ENCODE measurements at places on chromosomes 3 and 15.
A peak's percentile ranks its signal among the peaks of the same experiment; 100 is the strongest.

- H3K27ac ChIP-seq, result no peak overlapping the region
- H3K4me3 ChIP-seq, result no peak overlapping the region
- no peaks in the 10 kb centered on the region for H3K4me1 ChIP-seq
These were observed 15.5 kb downstream of the TATDN2 start for GRCh38 chr3:10263646-10264363.

- H3K4me1 ChIP-seq, result no peaks in the 10 kb centered on the region
- DNase-seq, result no peak
- H3K27ac ChIP-seq, result no peak overlapping the region
These were observed 462.4 kb upstream of the THBS1 start for GRCh38 chr15:39118510-39118909.

GRCh38 chr3:103767635-103768034, 1332.8 kb downstream of the ZPLD1 start:
- no peaks in the 10 kb centered on the region for H3K4me1 ChIP-seq

GRCh38 chr3:192915304-192915703, 2.4 kb downstream of the MB21D2 start:
- H3K27ac ChIP-seq, result no peak overlapping the region
- H3K27me3 ChIP-seq, result no peaks in the 10 kb centered on the region
- H3K4me3 ChIP-seq, result peak overlapping the region; percentile 79
- H3K4me1 ChIP-seq, result peaks cover 29% of the 10 kb centered on the region
- DNase-seq, result peak; percentile 59

DNA sequence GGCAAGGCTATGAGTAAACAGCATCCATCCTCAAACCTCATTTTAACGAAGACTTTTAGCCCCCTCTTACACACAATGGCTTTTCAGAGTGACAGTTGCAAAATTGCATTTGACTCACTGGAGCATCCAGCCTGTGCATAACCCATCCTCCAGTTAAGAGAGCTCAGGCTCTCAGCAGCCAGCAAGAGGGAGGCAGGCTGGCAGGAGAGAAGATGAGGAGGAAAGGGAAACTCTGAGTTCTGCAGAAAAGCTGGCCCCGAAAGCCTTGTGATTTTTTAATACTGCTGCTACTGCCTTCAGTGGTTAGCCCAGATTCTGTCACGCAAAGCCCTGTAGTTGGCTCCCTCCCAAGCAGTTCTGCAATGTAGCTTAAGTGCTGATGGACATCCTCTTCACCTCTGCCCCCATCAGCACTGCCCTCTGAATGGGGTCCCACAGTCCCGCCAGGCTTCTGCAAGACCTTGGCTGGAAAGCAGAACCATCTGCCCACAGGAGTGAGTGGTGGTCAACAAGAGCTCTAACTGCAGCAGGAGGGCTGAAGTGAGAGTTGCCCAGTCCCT, 371.3 kb downstream of the EPHB1 start:
- H3K27me3 ChIP-seq, result peaks cover 48% of the 10 kb centered on the region
- no peaks in the 10 kb centered on the region for H3K4me1 ChIP-seq
- H3K27ac ChIP-seq, result no peak overlapping the region
- no peak overlapping the region for H3K4me3 ChIP-seq
- DNase-seq, result no peak

DNA sequence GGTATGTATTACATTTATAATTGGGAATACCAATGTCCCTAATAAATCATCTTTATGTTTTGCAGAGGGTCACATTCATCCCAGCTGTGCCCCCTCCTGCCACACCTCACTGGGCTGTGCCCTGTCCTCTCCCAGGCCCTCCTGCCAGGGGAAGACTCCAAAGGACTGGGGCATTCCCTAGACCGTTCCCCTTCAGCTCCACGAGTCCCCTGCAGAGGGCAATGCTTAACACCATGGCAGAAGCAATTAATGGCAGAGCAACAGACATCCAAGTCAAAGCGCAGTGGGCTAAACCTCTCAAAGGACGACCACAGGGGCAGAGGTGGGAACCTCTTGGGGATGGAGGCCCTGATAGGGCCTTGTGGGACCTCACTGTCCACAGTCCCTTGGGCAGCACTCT, 71.3 kb upstream of the SEC13 start:
- H3K36me3 ChIP-seq, result no peaks in the 10 kb centered on the region
- H3K4me1 ChIP-seq, result no peaks in the 10 kb centered on the region
- no peak overlapping the region for H3K4me3 ChIP-seq
- H3K27me3 ChIP-seq, result peaks cover 89% of the 10 kb centered on the region
- no peak overlapping the region for H3K27ac ChIP-seq
- DNase-seq, result no peak

- no peaks in the 10 kb centered on the region for H3K36me3 ChIP-seq
- H3K27me3 ChIP-seq, result peaks cover 26% of the 10 kb centered on the region
- no peaks in the 10 kb centered on the region for H3K4me1 ChIP-seq
- H3K27ac ChIP-seq, result no peak overlapping the region
- H3K4me3 ChIP-seq, result no peak overlapping the region
These were observed 1.6 kb upstream of the ONECUT1 start for GRCh38 chr15:52791776-52792175.

- H3K4me1 ChIP-seq, result no peaks in the 10 kb centered on the region
- DNase-seq, result no peak
- no peaks in the 10 kb centered on the region for H3K36me3 ChIP-seq
- no peak overlapping the region for H3K27ac ChIP-seq
- peaks cover 6% of the 10 kb centered on the region for H3K27me3 ChIP-seq
- no peak overlapping the region for H3K4me3 ChIP-seq
These were observed 42.7 kb upstream of the CCK start for GRCh38 chr3:42308651-42309050.

GRCh38 chr3:72727172-72727571, 121.1 kb downstream of the SHQ1 start:
- no peak for DNase-seq
- no peaks in the 10 kb centered on the region for H3K27me3 ChIP-seq
- no peaks in the 10 kb centered on the region for H3K36me3 ChIP-seq
- H3K27ac ChIP-seq, result no peak overlapping the region

- H3K36me3 ChIP-seq, result no peaks in the 10 kb centered on the region
- no peak overlapping the region for H3K4me3 ChIP-seq
- no peaks in the 10 kb centered on the region for H3K4me1 ChIP-seq
These were observed 6.2 kb downstream of the STIMATE start for GRCh38 chr3:52891164-52891563.

DNA sequence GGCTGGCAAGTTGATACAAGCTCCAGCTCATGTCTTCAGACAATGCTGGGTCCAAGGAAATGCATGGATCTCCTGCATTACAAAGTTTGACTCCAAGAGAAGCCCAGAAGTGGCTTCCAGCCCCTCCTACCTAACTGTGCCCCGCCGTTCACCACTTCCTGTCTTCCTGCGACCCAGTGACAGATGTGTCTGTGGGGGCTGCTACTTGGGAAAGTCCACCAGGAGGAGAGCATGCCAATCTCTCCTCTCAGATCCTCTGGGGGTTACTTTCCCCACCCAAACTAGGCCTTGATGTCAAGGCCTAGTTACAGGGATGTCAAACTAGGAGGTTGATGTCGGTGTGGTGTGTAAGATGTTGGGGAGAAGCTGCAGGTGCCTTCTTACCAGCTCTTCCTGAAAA, 133.6 kb upstream of the RASGRP1 start:
- peaks cover 15% of the 10 kb centered on the region for H3K4me1 ChIP-seq
- DNase-seq, result no peak
- H3K27me3 ChIP-seq, result no peaks in the 10 kb centered on the region
- no peaks in the 10 kb centered on the region for H3K36me3 ChIP-seq

GRCh38 chr3:177441276-177441812, 244.1 kb upstream of the TBL1XR1 start:
- no peak overlapping the region for H3K4me3 ChIP-seq
- H3K4me1 ChIP-seq, result peaks cover 21% of the 10 kb centered on the region
- no peaks in the 10 kb centered on the region for H3K27me3 ChIP-seq
- DNase-seq, result no peak
- no peaks in the 10 kb centered on the region for H3K36me3 ChIP-seq

DNA sequence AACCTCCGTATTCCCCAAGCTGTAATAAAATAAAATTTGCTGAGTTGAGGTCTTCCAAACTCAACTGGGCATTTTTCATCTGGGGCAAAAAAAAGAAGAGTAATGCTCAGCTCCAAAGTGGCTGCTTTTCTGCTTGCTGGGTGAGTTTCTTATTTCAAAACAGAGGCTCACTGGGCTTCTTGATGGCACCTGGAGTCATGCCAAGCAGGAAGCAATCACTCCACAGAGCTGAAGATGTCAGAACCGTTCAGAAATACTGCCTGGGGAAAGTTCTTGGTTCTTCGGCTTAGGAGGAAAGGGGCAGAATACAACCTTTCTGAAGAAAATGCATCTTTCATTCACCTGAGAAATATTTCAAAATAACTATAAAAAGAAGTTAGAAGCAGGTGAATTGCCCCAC, 4.1 kb downstream of the CCR9 start:
- H3K4me1 ChIP-seq, result peaks cover 7% of the 10 kb centered on the region
- no peaks in the 10 kb centered on the region for H3K27me3 ChIP-seq
- H3K4me3 ChIP-seq, result no peak overlapping the region
- no peaks in the 10 kb centered on the region for H3K36me3 ChIP-seq

DNA sequence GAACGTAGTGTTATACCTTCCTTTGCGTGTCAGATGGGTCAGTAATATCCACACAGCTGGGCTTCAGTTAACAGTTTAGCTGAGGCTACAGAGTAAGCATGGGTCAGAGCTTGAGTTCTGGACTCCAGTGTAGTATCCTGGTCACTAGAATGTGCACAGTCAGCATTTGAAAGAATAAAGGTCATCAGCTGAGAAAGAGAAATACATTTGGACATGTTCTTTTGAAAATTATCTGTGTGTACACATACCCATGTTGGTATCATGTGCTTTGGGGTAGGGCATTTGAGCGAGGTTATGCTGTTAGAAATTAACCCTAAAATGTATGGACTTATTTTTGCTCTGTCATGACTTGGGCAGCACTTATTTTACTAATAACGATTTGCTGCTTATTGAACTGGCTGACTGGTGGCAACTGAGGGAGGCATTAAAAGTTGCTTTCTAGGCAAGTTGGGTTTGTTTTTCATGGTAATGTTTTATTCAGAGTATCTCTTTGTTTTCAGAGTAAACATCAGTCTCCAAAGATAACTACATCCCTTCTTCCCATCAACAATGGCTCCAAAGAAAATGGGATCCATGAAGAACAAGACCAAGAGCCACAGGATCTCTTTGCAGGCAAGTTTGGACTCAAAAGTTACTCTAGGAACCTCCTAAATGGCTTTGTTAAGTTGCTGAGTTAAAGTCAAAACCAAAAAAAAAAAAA, 16.4 kb downstream of the SNX1 start:
- H3K27ac ChIP-seq, result no peak overlapping the region
- H3K4me3 ChIP-seq, result no peak overlapping the region
- no peaks in the 10 kb centered on the region for H3K4me1 ChIP-seq
- no peak for DNase-seq
- no peaks in the 10 kb centered on the region for H3K27me3 ChIP-seq

GRCh38 chr3:162354356-162354755, 857.7 kb downstream of the OTOL1 start:
- no peak overlapping the region for H3K27ac ChIP-seq
- H3K36me3 ChIP-seq, result no peaks in the 10 kb centered on the region
- DNase-seq, result no peak
- no peaks in the 10 kb centered on the region for H3K27me3 ChIP-seq
- H3K4me3 ChIP-seq, result no peak overlapping the region

GRCh38 chr3:17287006-17287689, 402.4 kb downstream of the PLCL2 start:
- H3K4me3 ChIP-seq, result no peak overlapping the region
- no peaks in the 10 kb centered on the region for H3K4me1 ChIP-seq
- DNase-seq, result no peak
- H3K36me3 ChIP-seq, result no peaks in the 10 kb centered on the region
- H3K27me3 ChIP-seq, result no peaks in the 10 kb centered on the region

DNA sequence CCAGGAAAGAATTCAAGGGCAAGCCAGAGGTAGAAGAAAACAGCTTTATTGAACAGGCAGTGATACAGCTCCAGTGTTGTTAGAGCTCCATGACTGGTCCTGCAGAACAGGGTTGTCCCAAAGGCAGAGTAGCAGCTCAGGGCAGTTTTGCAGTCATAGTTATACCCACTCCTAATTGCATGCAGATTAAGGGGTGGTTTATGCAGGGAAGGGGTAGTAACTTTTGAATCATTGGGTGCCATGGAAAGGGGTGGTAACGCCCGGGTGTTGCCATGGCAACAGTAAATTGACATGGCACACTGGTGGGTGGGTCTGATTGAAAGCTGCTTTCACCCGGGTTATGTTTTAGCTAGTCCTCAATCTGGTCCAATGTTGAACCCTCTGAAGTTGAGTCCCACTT, 9.7 kb upstream of the RAB6B start:
- H3K36me3 ChIP-seq, result no peaks in the 10 kb centered on the region
- H3K27me3 ChIP-seq, result no peaks in the 10 kb centered on the region
- H3K27ac ChIP-seq, result no peak overlapping the region
- no peak overlapping the region for H3K4me3 ChIP-seq
- no peaks in the 10 kb centered on the region for H3K4me1 ChIP-seq

DNA sequence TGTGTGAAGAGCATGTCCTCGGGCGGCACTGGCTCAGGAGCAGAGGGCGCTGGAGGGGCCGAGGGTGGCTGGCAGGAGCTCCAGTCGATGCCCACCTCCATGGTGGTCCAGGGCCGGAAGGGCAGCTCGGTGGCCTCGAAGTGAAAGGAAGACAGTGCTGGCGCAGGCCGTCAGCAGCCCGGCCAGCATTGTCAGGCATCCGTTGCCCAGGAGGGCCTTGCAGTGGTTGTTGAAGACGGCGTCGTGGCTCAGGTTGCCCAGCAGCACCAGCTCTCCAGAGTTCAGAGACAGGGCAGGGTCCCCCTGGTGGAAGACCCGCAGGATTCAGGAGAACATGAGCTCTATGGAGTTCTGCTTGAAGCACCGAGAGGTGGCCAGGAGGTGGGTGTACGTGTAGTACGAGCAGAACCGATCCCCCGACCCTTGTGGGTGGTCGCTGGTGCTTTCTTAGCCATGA, 16.5 kb upstream of the SIAH2 start:
- no peak overlapping the region for H3K27ac ChIP-seq
- no peak for DNase-seq
- no peaks in the 10 kb centered on the region for H3K36me3 ChIP-seq
- H3K27me3 ChIP-seq, result no peaks in the 10 kb centered on the region

DNA sequence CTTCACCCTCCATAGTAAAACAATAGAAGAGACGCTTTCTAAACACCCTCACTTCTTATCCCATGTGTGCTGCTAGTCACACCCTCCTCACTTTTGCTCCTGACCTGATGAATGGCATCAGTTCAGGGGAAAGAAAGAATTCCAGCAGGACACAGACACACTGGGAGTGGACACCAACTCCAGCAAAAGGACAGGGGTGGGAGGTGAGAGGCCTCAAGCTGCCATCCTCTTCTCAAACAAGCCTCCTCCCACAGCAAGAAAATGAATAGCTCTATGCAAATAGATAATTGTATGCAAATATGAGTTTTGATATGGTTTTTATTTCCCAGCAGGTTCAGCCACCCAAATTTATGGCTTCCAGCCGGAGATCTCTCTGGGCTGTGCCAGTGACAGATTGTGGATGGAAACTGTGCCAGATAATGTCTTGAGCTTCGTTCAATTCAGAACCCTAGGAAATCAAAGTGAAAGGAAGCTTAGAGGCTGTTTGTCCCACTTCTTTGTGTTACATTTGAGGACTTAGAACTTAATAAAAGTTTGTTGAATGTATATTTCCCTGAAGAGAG, 209.3 kb upstream of the PPP2R3A start:
- H3K4me1 ChIP-seq, result no peaks in the 10 kb centered on the region
- no peak overlapping the region for H3K27ac ChIP-seq
- no peak for DNase-seq

- no peak overlapping the region for H3K4me3 ChIP-seq
- H3K4me1 ChIP-seq, result no peaks in the 10 kb centered on the region
- no peak for DNase-seq
- no peaks in the 10 kb centered on the region for H3K27me3 ChIP-seq
- no peak overlapping the region for H3K27ac ChIP-seq
These were observed 61.5 kb downstream of the OSBPL10 start for GRCh38 chr3:31919528-31919927.
